ENCODE measurements at places on chromosomes 3 and 15. TPM values are rescaled to one million over a fixed set of nuclear protein-coding genes. Genes with fewer than 3 reads are reported as not detected.

PAQR5 gene
- 3.1 TPM for total RNA-seq

CPA3 gene
- 8.6 TPM for total RNA-seq

ACSBG1 gene
- total RNA-seq: 1.0 TPM

GOLGA8Q gene
- 5.9 TPM for total RNA-seq

SLTM gene
- 170 TPM for total RNA-seq

ANKUB1 gene
- total RNA-seq: not detected

DAZL gene
- total RNA-seq: not detected

PP2D1 gene
- not detected for total RNA-seq

ZBED2 gene
- 0.49 TPM for total RNA-seq

RTP3 gene
- not detected for total RNA-seq

TNIK gene
- 42.9 TPM for total RNA-seq

TYRO3 gene
- total RNA-seq: 11.6 TPM

PARP6 gene
- 71.6 TPM for total RNA-seq

MAGEL2 gene
- total RNA-seq: 6.7 TPM

LRRC31 gene
- total RNA-seq: not detected

TRAK1 gene
- 105 TPM for total RNA-seq

PDZRN3 gene
- 72.3 TPM for total RNA-seq

LOXL1 gene
- 65.1 TPM for total RNA-seq

UPK1B gene
- total RNA-seq: 10.1 TPM

HRH1 gene
- 7.6 TPM for total RNA-seq

CLRN1 gene
- 12.0 TPM for total RNA-seq

MSL2 gene
- 55.7 TPM for total RNA-seq

RETNLB gene
- not detected for total RNA-seq

PLA2G4E gene
- total RNA-seq: 0.16 TPM

HYAL1 gene
- total RNA-seq: 1.1 TPM

MME gene
- total RNA-seq: 19.2 TPM

STRIT1 gene
- total RNA-seq: not detected

ADGRG7 gene
- total RNA-seq: 0.22 TPM

TMEM207 gene
- not detected for total RNA-seq

ATP13A4 gene
- 14.6 TPM for total RNA-seq

CHRNA7 gene
- 6.1 TPM for total RNA-seq

MESP2 gene
- total RNA-seq: 2.8 TPM

RPS27L gene
- 40.7 TPM for total RNA-seq

RNF111 gene
- 51.4 TPM for total RNA-seq

CNTN6 gene
- 12.5 TPM for total RNA-seq

ZBBX gene
- total RNA-seq: 2.3 TPM

CCDC191 gene
- 11.7 TPM for total RNA-seq

LPP gene
- 100 TPM for total RNA-seq

AGBL1 gene
- 3.7 TPM for total RNA-seq

LCTL gene
- total RNA-seq: 17.3 TPM

C2CD4B gene
- total RNA-seq: 5.7 TPM

RHO gene
- total RNA-seq: 3.0 TPM

IQCF5 gene
- not detected for total RNA-seq

NR1I2 gene
- total RNA-seq: 0.38 TPM

GJD2 gene
- total RNA-seq: 14.5 TPM

IL17RE gene
- total RNA-seq: 0.71 TPM

NR2E3 gene
- 218 TPM for total RNA-seq

MNS1 gene
- total RNA-seq: 7.8 TPM

TEX9 gene
- 43.3 TPM for total RNA-seq

ZNF654 gene
- 53.6 TPM for total RNA-seq
